ENCODE measurements at places on chromosomes 5 and 9. TPM values are rescaled to one million over a fixed set of nuclear protein-coding genes. Genes with fewer than 3 reads are reported as not detected.

Gene LRRC19
- not detected for total RNA-seq

Gene ODF2
- total RNA-seq: 26.9 TPM

DNA sequence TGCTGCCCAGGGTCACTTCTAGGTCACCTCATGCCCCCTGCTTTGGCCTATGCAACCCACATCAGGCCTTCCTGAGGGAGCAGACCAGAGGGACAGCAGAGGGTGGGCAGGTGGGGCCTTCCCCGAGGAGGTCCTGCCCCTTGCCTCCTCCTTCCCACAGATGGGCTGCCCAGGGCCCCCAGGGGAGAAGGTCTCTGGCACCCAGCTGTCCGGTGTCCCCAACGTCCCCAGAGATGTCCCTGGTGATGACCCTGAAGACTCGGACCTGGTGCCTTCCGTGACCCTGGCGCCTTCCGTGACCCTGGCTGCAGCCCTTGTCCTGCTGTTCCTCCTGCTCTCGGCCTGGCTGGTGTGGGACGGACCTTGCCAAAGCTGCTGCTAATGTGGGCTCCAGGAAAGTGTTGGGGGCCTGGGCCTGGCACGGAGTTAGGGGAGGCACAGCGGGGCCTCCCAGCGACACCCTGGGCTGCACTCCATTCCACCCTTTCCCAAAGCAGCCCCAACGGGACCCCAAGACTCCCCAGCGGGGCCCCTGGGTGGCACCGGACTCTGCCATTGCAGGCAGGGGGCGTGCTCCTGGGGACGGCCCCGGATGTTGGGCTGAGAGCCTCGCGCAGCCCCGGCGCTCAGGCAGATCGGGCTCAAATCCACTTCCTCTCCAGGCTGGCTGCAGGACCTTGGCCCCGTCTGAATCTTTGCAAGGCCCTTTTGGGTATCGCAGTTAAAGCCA is 6.8 kb upstream of the SLC2A6 start:
- no peaks in the 10 kb centered on the region for H3K36me3 ChIP-seq
- no peak overlapping the region for H3K27ac ChIP-seq
- H3K27me3 ChIP-seq: no peaks in the 10 kb centered on the region

DNA sequence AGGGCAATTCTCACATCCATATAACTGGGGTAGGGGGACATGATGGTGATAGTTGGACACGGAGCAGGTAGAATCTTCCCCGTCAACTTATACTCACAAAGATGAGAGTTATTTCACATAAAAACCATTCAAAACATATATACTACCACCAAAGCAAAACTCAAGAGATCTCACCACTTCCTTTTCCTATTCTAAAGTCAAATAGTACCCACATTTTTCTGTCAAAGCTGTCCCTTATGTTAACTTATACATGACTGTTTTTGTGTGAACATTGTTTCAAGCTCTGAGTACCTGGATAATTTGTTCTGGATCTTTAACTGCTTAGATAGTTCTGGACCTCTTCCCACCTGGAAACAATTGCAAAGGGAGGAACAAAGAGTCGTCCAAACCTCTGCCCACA is 95.5 kb upstream of the MAN2A1 start:
- no peak overlapping the region for H3K27ac ChIP-seq
- H3K36me3 ChIP-seq: no peaks in the 10 kb centered on the region
- no peak overlapping the region for H3K4me3 ChIP-seq
- DNase-seq: no peak
- H3K4me1 ChIP-seq: no peaks in the 10 kb centered on the region

DNA sequence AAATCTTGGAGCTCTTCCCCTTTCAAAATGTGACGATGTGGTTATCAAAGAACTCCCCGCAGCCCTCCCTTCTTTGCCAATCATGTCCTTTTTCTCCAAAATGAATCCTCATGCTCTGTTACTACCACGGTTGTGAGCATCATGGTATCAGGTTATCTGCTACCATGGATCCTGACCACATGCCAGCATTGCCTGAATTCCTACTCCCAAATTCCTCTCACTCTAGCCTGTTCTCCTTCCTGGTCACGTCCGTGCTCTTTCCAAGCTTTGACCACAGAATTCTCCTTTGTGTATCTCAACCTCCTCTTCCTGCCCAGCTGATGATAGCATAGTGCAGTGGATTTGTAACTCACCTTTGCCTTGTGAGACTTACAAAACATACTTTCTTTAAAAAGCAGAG is 59.5 kb upstream of the FBXL7 start:
- no peaks in the 10 kb centered on the region for H3K4me1 ChIP-seq
- no peaks in the 10 kb centered on the region for H3K27me3 ChIP-seq
- H3K4me3 ChIP-seq: no peak overlapping the region
- DNase-seq: peak; percentile 37
